Nasal cavity respiratory epithelium epithelial cell of viscerocranial mucosa (primary cell): ENCODE measurements at places on chromosomes 6 and 20. TPM values are rescaled to one million over a fixed set of nuclear protein-coding genes. Genes with fewer than 3 reads are reported as not detected.

Gene SLC26A8
- not detected in 2 replicates for total RNA-seq

Gene HDGFL1
- not detected in 2 replicates for total RNA-seq

Gene FABP7
- total RNA-seq: not detected in 2 replicates

Gene GRM4
- total RNA-seq: 1.1 TPM in 1 of 2 replicates, not detected in the other

Gene PAK5
- 0.14 TPM in 1 of 2 replicates, not detected in the other for total RNA-seq

Gene CLIC5
- total RNA-seq: 0.07 TPM in 1 of 2 replicates, not detected in the other

Gene FRMD1
- total RNA-seq: not detected in 2 replicates

Gene MAS1L
- total RNA-seq: not detected in 2 replicates

Gene SLC16A10
- not detected in 2 replicates for total RNA-seq

Gene CABLES2
- 1.0 and 3.2 TPM in 2 replicates for total RNA-seq

Gene ARHGAP40
- 0.68 and 4.3 TPM in 2 replicates for total RNA-seq

Gene RBPJL
- not detected in 2 replicates for total RNA-seq

Gene SLC35D3
- total RNA-seq: not detected in 2 replicates

Gene OVOL2
- 11.0 and 17.4 TPM in 2 replicates for total RNA-seq

Gene PTCHD4
- total RNA-seq: 1.7 and 3.6 TPM in 2 replicates

Gene TSBP1
- total RNA-seq: not detected in 2 replicates

Gene BMP7
- total RNA-seq: 1.9 TPM in 1 of 2 replicates, not detected in the other

Gene OXT
- not detected in 2 replicates for total RNA-seq

Gene CLPSL1
- total RNA-seq: not detected in 2 replicates

Gene LAMA4
- total RNA-seq: 0.68 and 2.3 TPM in 2 replicates

Gene POPDC3
- 10.9 and 14.0 TPM in 2 replicates for total RNA-seq

Gene HLA-DOA
- total RNA-seq: 0.07 TPM in 1 of 2 replicates, not detected in the other

Gene BMP5
- not detected in 2 replicates for total RNA-seq

Gene PSMA7
- total RNA-seq: 358 and 369 TPM in 2 replicates

Gene WFDC13
- total RNA-seq: not detected in 2 replicates

Gene ESR1
- total RNA-seq: under 0.01 and 0.64 TPM in 2 replicates

Gene PHACTR3
- 1.9 and 2.1 TPM in 2 replicates for total RNA-seq

Gene SAYSD1
- total RNA-seq: 7.4 and 12.6 TPM in 2 replicates

Gene HSD17B8
- total RNA-seq: 12.5 and 40.3 TPM in 2 replicates

Gene CST5
- not detected in 2 replicates for total RNA-seq

Gene LRRC73
- total RNA-seq: 0.14 and 0.34 TPM in 2 replicates

Gene TMEM200A
- under 0.01 and 0.07 TPM in 2 replicates for total RNA-seq

Gene PACRG
- 0.21 and 0.34 TPM in 2 replicates for total RNA-seq

Gene TSHZ2
- 1.0 and 8.8 TPM in 2 replicates for total RNA-seq

Gene ZBTB22
- total RNA-seq: 19.9 and 24.3 TPM in 2 replicates

Gene SPATS1
- total RNA-seq: not detected in 2 replicates

Gene ZFP57
- total RNA-seq: under 0.01 and 4.2 TPM in 2 replicates

Gene ADRM1
- total RNA-seq: 100 and 124 TPM in 2 replicates

Gene CRISP3
- total RNA-seq: 0.07 and 0.34 TPM in 2 replicates

Gene SLCO4A1
- 0.57 and 4.8 TPM in 2 replicates for total RNA-seq

Gene BHLHE23
- not detected in 2 replicates for total RNA-seq

Gene RFX6
- not detected in 2 replicates for total RNA-seq

Gene SPTLC3
- 4.1 and 7.3 TPM in 2 replicates for total RNA-seq

Gene EDN1
- total RNA-seq: 20.3 and 21.5 TPM in 2 replicates

Gene TCP1
- total RNA-seq: 203 and 281 TPM in 2 replicates
